CD14-positive monocyte (primary cell): ENCODE measurements at places on chromosomes 6 and 20.

GRCh38 chr6:150712505-150713252, 113.0 kb downstream of the PLEKHG1 start:
- DNase-seq = no peak

GRCh38 chr6:64502801-64503200, 867.2 kb downstream of the PHF3 start:
- no peak for DNase-seq

- no peak for DNase-seq
Observed at GRCh38 chr20:16714751-16715150, 15.1 kb upstream of the SNRPB2 start.

- no peak for DNase-seq
Observed at GRCh38 chr20:3890398-3890751, 1.2 kb downstream of the PANK2 start.

GRCh38 chr20:45416917-45417316, 976 bp downstream of the PIGT start:
- no peak for DNase-seq

DNA sequence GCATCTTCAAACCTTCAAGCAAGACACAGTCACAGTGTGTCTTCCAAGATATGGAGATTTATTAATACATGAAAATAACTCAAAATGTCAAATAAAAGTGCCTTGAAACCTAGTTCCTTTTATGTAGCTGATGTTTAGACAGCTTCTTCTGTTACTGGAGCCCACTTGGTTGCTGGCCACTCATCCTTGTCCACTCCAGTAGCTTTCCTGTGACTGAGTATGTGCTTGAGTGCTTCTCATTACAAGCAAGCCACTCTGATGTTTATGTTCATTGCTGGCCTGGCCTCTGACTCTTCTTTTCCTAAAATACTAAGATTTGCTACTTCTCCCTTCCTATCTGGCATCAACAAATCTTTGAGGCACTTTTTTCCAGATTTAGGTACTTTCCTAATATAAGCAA, 545.2 kb upstream of the MAN1A1 start:
- DNase-seq = no peak

DNA sequence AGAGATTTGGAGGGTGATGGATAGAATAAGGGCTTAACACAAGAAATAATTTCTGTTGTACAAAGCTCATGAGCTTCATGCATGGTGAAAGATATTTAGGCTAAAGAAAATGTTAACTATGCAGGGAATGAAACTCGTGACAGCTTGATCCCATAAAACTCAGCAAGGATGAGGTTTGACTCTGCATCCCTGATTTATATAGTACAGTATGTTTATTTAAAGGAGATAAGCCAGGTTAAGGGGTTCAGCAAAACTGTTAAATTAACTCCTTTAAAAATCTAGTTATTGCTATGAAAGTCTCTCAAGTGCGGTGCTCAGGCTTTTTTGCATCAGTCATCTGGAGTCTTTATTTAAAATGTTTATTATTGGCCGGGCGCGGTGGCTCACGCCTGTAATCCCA, 326.4 kb downstream of the LAMA2 start:
- DNase-seq = no peak

DNA sequence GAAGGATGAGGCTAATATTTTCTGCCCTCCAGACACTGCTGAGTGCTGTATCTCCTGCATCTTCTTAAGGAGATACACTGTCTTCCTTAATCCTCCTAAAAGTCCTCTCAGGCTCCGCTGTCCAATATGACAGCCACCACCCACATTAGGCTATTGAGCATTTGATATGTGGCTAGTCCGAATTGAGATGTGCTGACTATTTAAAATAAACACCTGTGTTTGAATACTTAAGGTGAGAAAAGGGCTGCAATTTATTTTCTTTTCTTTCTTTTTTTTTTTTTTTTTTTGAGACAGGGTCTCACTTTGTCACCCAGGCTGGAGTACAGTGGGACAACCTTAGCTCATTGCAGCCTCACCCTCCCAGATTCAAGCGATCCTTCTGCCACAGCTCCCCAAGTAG, 3.1 kb upstream of the RGL2 start:
- no peak for DNase-seq

DNA sequence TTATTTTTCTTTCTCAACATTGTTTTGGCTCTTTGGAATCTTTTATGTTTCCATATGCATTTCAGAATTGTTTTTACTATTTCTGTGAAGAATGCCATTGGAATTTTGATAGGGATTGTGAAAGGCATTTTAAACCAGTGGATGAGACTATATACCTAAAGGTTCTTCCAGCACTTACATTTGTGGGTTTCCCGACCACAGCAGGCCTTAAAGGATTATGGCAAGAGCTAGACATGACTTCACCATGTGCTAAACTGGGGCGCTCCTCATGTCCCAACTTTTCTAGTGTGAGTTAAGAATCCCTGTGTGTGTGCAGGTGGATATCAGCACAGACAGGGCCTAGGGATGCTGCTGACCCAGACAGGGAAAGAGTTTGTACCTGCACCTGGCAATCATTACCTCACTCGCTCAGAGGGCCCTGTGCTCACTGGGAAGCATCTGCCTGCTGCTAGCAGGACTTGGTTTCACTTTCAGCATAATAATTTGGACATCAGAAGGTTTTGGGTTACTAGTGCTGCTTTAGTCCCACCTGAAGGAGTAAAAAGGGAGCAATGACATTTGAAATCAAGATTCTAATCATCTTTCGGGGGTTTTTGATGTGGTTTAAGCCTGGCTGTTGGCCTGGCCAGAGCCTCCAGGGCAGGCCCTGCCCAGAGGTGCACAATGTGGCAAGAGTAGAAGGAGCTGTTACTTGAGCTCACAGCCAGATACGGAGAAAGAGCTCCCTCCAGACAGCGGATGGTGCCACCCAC, 137.1 kb downstream of the CDC5L start:
- DNase-seq = no peak

DNA sequence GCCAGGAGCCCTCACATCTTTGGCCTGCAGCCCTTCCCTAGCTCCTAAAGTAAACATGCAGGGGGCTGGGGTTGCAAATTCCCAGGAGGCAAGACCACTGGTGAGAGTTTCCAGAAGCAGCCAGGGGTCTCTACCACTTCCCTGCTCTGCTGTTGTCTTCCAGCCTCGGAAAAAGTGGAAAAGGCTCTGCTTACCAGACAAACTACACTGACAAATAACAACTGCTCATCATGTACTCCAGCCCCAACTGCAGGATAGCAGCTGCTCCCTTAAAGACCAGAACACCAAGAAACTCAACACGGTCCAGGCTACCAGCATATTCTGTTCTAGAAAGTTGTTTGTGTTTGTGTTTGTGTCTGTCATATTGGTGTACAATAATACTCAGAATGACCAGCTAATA, 187.5 kb upstream of the MARCKS start:
- no peak for DNase-seq

- DNase-seq = no peak
Observed at GRCh38 chr6:29624520-29624961, 8.4 kb downstream of the GABBR1 start.
